Stimulated activated CD4-positive, alpha-beta T cell treated with anti-CD3 and anti-CD28 coated beads, Interleukin-2, amount 100 ng/mL, for 4 hours (primary cell): ENCODE measurements at places on chromosomes 2 and 18.

DNA sequence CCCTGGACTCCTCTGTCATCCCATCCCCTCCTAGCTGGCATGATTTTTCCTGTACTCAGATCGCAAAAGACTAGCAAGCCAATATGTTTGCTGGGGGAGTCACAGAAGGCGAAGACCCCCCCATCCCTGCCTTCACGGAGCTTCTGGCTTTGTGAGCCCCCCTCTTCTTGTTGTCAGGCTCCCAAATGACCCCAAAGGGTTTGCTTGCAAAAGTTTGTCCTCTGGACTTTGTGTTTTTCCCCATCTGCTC, 169.9 kb downstream of the SMAD7 start:
- no peak for DNase-seq

GRCh38 chr2:195697681-195698220, 40.7 kb downstream of the SLC39A10 start:
- no peak for DNase-seq

DNA sequence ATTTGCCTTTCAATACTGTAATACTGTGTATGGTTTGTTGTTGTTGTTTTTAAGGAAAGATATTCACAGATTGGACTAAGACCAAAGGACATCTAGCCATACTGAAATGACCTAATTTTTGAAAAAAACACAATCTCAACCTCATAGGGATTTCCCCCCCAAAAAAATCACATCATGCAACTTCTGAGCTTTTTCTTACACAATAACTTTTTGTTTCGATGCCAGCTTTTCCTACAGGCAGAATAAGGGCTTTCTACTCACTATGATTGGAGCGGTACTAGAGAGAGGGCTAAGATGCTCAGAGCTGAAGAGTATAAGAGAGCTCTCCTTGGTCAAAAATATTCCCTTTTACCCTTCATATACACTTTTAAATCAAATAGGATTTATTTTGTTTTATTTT, 32.4 kb upstream of the SLC3A1 start:
- DNase-seq, result no peak

GRCh38 chr2:209146682-209147320, 277.0 kb upstream of the MAP2 start:
- DNase-seq, result no peak

- no peak for DNase-seq
Measured at GRCh38 chr2:155145758-155146229, 447.3 kb downstream of the KCNJ3 start.

GRCh38 chr2:138453815-138454214, 47.8 kb upstream of the SPOPL start:
- no peak for DNase-seq

DNA sequence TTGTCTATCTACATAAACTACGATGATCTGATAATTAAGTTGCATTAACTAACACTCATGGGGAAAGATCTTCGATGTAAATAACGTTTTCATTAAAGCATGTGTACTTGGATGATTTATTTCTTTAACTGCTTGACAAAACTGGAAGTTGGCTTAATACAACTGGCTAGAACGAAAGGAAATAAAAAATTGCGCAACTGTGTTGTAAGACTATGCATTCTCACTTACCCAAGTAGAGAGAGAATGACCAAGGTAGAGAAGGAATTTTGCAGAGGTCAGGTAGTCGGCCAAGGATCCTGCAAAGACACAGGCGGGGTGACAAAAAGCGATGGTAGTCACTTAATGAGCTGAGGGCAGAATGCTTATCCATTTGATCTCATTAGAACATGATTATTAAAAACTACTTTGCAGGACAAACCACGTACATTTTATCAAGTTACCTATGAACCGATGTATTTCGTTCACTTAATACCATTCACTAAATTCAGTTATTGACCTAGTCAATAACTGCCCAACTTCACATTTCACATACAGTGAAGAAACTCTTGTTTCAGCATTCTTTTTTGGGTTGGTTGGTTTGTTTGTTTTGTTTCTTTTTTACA, 900 bp downstream of the SLC40A1 start:
- DNase-seq, result no peak

- DNase-seq, result no peak
Measured at GRCh38 chr2:175064797-175065196, 59.6 kb upstream of the CHN1 start.

- no peak for DNase-seq
Measured at GRCh38 chr2:10324095-10324832, 21.6 kb downstream of the HPCAL1 start.

GRCh38 chr2:240304746-240305161, 130.7 kb upstream of the GPC1 start:
- DNase-seq, result no peak

DNA sequence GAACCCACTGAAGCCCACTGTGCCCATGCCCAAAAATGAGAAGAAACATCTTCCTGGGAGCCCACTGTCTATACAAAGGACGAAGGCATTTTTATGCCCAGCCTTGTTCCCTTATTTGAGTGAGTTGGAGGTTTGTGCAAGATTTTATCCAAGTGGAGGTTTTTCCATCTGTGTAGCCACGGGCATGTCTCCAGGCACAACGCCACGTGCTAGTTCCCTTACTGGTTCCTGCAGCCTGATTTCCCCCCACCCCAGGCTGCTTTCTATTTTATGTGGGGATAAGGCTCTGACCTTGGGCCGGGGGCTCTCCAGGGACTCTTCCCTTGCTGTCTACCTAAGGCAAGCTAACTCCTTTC, 22.2 kb upstream of the TXNL4A start:
- no peak for DNase-seq

GRCh38 chr2:149488706-149489440, 98.7 kb downstream of the MMADHC start:
- DNase-seq, result no peak

GRCh38 chr2:191811807-191812602, 34.9 kb downstream of the CAVIN2 start:
- DNase-seq, result no peak

GRCh38 chr2:12347066-12347493, 369.7 kb upstream of the TRIB2 start:
- no peak for DNase-seq

DNA sequence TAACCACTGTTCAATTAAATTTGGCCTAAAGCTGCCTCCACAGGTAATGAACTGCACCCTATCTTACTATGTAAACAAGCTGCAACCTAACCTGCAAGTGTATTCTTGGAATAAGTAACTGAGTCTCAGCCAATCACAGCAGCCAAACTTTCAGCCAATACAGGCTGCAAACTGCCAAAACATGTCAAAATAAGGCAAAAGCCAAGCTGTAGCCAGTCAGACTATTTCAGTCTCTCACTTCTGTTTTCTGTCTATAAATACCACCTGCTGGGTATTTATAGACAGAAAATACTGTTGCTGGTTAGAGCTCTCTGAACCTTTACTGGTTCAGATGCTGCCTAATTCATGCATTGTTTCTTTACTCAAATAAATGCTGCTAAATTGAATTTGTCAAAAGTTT, 14.3 kb downstream of the C2orf76 start:
- no peak for DNase-seq

GRCh38 chr2:33552758-33553461, 46.2 kb downstream of the FAM98A start:
- DNase-seq, result no peak

GRCh38 chr2:212815453-212815852, 276.9 kb upstream of the ERBB4 start:
- no peak for DNase-seq

DNA sequence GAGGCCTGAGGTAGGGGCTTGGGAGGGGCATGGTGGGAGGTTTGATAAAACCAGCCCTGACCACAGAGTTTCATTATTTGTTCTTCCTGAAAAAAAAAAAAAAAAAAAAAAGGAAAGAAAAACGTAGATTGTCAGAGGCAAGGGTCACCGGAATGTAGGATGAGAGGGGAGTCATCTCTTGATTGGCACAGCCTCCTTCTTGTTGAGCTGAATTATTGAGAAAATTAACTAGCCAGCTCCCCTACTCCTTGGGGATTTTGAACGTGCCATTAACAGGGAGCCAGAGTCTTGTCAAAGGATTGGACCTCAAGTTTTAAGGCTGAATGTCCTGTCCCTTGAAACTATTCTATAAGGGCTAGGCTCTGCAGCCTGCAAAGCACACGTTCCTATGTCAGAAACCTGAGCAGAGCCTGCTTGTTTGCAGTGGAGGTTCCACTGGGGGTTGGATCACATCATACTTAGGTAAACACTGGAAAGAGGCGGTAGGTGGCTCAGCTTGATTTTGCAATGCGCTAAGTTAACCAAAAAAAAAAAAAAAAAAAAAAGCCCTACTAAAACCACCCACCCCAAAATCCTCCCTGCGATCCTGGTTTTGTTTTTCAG, 2.3 kb downstream of the INHBB start:
- DNase-seq, result no peak

DNA sequence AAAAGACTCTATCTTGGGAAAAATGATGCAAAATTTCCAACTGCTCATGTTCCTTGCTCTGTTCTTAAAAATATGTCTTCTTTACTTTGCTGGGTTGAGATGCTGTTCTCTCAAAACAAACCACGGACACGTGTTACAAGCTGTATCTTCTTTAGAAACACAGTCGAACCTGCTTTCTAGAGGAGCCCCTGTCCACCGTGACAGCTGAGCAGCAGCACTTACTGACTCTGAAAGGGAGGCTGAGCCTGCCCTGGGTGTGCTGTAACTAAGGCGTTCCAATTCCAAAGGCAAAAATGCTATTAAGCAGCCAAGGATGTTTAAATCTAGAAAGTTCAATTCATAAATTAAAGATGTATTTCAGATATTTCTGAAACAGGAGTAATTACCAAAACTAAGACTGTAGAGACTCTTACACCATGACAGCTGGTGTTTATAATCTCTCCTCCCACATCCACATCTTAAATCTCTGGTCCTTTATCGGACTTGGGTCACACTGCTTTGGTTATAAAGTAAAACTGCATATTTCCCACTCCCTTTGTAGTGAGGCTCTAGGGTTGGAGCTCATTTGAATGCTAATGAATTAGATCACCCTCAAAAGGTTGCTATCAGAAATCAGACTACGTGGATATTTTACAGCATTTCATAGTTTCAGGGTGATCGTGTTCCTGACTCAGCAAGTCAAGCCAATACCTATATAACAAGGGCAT, 281.2 kb upstream of the LYPD1 start:
- no peak for DNase-seq
